ENCODE measurements at places on chromosomes 5 and 9.

DNA sequence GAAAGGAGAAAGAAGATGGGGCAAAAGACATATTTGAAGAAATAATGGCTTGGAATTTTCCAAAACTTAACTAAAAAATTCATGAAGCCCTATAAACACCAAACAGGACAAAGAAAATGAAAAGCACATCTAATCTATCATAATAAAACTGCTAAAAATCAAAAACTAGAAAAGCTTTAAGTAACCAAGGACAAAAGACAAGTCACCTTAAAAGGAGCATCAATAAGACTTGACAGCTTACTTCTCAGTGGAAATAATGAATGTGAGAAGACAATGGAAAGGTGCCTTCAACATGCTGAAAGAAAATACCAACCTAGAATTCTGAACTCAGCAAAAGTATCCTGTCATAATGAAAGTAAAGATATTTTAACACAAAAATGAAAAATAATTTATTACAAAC is 27.0 kb downstream of the GTF3C4 start:
- DNase-seq, result no peak

- no peak for DNase-seq
Observed at GRCh38 chr5:2021484-2022176, 138.9 kb upstream of the IRX4 start.

- no peak for DNase-seq
Observed at GRCh38 chr5:170154297-170154696, 48.6 kb downstream of the FOXI1 start.

- peak; percentile 32 for DNase-seq
Observed at GRCh38 chr9:15509931-15510788, 610 bp downstream of the PSIP1 start.

- peak; percentile 91 for DNase-seq
Observed at GRCh38 chr9:128635266-128636023, 21.2 kb downstream of the DYNC2I2 start.

GRCh38 chr5:116374434-116374852 is 200.2 kb downstream of the SEMA6A start:
- peak; percentile 74 for DNase-seq

Measured in lung microvascular endothelial cell (primary cell).